ENCODE measurements at places on chromosomes 1 and 21. TPM values are rescaled to one million over a fixed set of nuclear protein-coding genes. Genes with fewer than 3 reads are reported as not detected.

GRCh38 chr1:3171761-3172160 lies 102.8 kb downstream of the PRDM16 start:
- DNase-seq: peak; percentile 27

CYP4X1 gene
- total RNA-seq: 8.1 TPM

- no peak for DNase-seq
These were observed 19.5 kb downstream of the S100B start for GRCh38 chr21:46585191-46585953.

CCDC190 gene
- 0.89 TPM for total RNA-seq

CA6 gene
- total RNA-seq: not detected

DNA sequence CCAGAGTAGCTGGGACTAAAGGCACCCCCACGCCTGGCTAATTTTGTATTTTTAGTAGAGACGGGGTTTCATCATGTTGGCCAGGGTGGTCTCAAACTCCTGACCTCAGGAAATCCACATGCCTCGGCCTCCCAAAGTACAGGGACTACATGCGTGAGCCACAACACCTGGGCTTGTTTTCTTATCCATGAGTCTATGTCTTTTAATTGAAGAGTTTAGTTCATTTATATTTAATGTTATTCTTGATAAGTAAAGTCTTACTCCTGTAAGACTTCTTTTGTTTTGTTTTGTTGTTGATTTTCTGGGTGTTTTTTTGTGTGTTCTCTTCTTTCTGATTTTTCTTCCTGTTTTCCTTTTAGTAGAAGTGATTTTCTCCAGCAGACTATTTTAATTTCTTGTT lies 621.0 kb downstream of the LTN1 start:
- no peak for DNase-seq

- DNase-seq: no peak
These were observed 1.9 kb downstream of the RIMS3 start for GRCh38 chr1:40663324-40664166.

- no peak for DNase-seq
These were observed 191.0 kb upstream of the VAMP3 start for GRCh38 chr1:7579831-7580804.

GRCh38 chr1:100344774-100345173 lies 7.5 kb upstream of the CDC14A start:
- no peak for DNase-seq

DNA sequence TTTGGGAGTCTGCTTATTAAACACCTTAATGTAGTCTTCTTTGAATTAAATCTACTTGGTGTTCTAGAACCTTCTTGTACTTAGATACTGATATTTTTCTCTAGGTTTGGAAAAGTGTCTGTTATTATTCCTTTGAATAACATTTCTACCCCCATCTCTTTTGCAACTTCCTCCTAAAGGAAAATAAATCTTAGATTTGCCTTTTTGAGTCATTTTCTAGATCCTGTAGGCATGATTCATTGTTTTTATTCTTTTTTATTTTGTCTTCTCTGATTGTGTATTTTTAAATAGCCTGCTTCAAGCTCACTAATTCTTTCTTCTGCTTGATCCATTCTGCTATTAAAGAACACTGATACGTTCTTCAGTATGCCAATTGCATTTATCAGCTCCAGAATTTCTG lies 155.9 kb upstream of the NEGR1 start:
- no peak for DNase-seq

GRCh38 chr1:233151861-233152260 lies 143.7 kb downstream of the PCNX2 start:
- no peak for DNase-seq

REN gene
- not detected for total RNA-seq

GRCh38 chr1:204617256-204618147 lies 68.0 kb downstream of the LRRN2 start:
- no peak for DNase-seq

LAD1 gene
- 7.4 TPM for total RNA-seq

CD101 gene
- 0.13 TPM for total RNA-seq

NR0B2 gene
- total RNA-seq: not detected

GRCh38 chr1:246651012-246651695 lies 73.1 kb upstream of the SCCPDH start:
- no peak for DNase-seq

DNA sequence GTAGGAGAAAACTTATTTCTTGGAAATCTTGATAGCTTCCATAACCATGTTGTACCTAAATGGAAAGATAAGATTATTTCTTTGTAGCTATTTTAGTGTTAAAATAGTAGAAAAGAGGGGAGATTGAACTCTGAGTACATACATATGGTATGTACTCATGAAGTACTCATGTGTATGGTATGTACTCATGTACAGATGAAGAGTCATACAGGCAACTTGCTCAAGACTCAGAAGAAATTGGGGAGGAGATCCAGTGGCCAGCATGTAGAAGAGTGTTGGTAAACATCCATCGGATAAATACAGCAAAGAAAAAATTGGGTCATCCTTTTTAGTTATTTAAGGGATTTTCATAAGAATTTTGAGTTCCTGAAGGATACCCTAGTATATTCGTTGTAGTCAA lies 29.0 kb downstream of the MDM4 start:
- DNase-seq: no peak

LDLRAD1 gene
- total RNA-seq: not detected

DNA sequence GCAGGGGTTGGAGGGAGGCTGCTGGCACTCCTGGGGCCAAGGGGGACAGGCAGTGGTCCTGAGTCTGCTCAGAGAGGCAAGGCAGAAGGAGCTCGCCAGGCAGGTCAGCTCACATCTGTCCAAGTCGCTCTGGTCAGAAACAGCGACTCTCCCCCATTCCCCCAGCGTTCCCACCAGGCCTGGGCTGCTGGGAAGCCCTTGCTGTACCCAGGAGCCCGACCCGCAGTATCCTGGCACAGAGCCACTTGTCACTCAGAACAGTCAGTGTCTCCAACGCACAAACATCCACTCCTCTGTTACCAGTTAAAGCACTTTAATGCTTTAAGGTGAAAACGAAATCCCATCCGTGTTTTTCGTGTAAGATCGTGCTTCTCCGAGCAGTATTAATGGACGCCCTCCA lies 16.6 kb upstream of the CCDC27 start:
- DNase-seq: peak; percentile 45

LMOD1 gene
- total RNA-seq: 31.6 TPM

DISP1 gene
- total RNA-seq: 11.5 TPM

- no peak for DNase-seq
These were observed 8.9 kb downstream of the SIPA1L2 start for GRCh38 chr1:232621050-232621449.

GRCh38 chr1:53286955-53287354 lies 40.9 kb downstream of the LRP8 start:
- peak; percentile 33 for DNase-seq

- DNase-seq: no peak
These were observed 14.7 kb upstream of the BOLA1 start for GRCh38 chr1:149884433-149885338.

GRCh38 chr1:154716011-154716410 lies 108.0 kb upstream of the ADAR start:
- DNase-seq: no peak

GRCh38 chr1:61083013-61083806 lies 849 bp downstream of the NFIA start:
- peak; percentile 37 for DNase-seq

TRIM67 gene
- not detected for total RNA-seq

LCE1C gene
- not detected for total RNA-seq

DNA sequence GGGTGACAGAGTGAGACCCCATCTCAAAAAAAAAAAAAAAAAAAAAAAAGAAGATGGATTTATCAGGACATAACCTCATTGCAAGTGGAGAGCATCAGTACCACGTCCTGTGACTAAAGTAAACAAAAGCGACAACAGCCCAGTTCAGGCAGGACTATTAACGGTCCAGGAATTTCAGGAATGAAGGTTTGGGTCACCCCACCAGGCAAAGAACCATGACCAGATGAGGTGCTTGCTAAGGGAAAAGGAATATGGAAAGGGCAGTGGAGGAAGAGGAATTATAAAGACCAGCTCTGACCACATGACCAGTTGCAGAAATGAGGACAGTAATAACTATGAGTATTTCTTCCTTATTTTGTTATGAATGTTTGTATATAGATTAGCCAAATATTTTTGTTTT lies 35.4 kb upstream of the EIF4G3 start:
- DNase-seq: no peak

UBE2U gene
- not detected for total RNA-seq

EDARADD gene
- total RNA-seq: 8.4 TPM

DNA sequence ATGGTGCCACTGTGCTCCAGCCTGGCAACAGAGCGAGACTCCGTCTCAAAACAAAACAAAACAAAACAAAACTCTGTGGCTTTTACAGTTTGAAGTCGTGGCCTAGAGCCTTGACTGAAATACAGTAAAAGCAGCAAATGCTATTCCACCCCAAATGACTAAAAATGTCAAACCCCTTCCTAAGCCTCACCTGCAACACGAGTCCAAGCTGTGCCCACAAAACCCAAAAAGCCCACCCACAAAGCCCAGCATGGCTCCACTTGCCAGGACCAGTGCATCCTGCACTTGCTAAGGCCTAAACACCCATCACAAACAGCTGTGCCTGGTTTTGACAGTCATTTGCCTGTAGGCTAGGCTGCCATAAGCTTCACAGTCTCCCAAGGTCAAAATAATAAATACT lies 21.3 kb downstream of the VAV3 start:
- no peak for DNase-seq

CAPN8 gene
- 0.40 TPM for total RNA-seq

DNA sequence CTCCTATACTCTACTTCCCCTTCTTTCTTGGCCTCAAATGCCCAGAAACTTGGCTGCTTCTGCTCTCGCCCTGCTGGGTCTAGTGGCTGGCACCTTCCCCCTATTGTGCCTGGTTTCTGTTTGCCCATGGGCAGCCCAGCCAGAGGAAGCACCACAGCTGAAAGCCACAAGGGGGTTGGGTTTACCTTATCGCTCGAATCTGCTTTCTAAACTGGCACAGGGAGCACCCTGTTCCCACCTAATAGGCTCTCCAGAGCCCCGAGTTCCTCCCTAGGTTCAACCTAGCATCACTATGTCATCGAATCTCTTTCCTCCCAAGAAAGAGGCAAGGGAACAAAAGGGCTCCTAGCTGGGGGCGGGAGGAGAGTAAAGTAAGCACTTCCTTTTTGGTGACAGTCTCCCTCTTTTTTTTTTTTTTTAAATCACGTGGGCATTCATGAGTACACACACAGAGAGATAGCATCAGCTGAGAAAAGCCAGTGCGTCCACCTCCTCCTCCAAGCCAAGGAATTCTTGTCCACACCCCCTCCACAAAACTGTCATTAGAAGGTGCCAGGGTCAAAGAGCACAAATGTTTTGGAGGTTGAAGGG lies 72.8 kb downstream of the PLEKHA6 start:
- no peak for DNase-seq

GRCh38 chr1:23074012-23074411 lies 54.7 kb downstream of the KDM1A start:
- no peak for DNase-seq

HPDL gene
- 3.5 TPM for total RNA-seq

CD34 gene
- total RNA-seq: 38.8 TPM

DNA sequence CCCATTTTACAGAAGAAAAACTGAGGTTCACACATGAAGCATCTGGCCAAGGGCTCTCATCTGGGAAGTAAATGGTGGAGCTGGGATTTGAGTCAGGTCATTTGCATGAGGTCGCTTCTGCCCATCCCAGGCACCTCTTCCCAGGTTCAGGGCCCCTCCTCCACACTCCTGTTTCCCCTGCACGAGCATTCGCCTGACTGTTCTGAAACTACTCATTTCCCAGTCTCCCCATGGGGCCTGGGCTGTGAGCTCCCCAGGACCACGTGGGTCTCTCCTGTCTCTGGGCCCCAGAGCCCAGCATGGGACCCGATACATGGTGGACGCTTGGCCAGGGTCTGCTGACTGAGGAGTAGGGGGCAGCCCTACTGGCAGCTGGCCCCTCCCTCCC lies 360.8 kb downstream of the MATN1 start:
- no peak for DNase-seq

C1orf167 gene
- not detected for total RNA-seq

BLACAT1 gene
- total RNA-seq: 3.6 TPM

DNA sequence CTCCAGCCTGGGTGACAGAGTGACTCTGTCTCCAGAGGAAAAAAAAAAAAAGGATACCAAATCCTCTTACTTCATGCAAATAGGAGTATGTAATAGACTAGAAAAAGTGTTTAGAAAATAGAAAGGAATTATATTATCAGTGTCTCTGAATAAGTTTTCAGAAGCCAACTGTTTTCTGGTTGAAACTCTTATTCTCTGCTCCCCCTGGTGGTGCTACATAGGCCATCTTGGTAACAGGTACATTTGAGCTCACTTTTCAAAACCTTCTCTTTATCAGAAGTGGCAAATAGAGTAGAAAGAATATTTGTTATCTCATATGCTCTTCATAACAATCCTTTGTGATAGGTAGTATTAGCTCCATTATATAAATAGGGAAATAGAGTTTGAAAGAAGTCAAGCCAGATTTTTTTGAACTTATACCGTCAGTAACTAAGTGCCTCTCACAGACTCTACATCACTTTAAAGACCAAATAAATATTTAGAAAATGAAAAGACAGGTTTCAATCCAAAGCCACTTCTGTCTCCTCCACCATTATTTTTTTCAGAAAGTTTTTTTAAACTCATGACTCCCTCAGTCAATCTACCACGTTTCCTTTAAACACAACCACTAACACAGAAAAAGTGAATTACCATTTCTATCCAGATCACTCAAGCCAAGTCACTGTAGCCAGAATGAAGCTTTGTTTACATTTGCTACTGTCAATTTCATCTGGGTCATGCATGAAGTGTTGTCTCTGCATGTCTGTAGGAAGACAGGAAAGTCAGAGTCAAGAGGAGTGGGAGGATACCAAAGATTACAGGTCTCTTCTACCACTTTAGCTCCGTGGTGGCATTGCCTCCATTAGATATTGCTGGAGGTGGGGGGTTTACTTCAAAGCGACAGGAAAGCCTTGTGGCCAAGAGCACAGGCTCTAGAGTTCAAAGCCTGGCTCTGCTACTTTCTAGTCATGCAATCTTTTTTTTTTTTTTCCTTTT lies 45.6 kb downstream of the IL23R start:
- DNase-seq: peak; percentile 25

- no peak for DNase-seq
These were observed 625 bp upstream of the DARS2 start for GRCh38 chr1:173823781-173824314.

- DNase-seq: no peak
These were observed 143.2 kb downstream of the HHIPL2 start for GRCh38 chr1:222404710-222405109.

ADCY10 gene
- total RNA-seq: not detected

- no peak for DNase-seq
These were observed 26.7 kb upstream of the MTMR11 start for GRCh38 chr1:149963358-149963757.

DNA sequence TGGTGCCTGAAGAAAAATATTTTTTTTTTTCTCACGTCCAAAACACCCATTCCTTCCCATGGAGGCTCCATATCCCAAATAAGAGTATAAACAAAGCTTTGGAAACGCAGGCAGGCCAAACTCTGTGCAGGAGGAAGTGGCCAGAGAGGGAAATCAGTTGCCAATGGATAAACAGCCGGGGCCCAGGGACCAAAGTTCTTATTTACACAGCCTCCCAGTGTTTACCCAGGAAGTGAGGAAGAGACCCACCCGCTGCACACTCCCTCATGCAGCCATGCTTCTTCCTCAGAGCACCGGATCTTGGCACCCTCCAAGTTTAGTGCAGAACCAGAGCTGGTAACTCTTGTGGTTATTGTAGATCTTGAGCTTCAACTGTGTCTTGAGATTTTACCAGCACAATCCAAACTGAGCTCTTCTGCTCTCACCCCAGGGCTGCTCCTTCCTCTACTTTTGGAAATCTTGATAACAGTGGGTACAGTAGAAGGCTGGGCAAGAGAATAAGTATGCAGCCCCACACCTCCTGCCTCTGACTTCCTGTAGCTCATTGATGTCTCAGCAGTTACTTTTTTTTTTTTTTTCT lies 14.2 kb downstream of the MARCKSL1 start:
- no peak for DNase-seq
